Kidney capillary endothelial cell (primary cell): ENCODE measurements at places on chromosomes 6 and 20.
A peak's percentile ranks its signal among the peaks of the same experiment; 100 is the strongest.

GRCh38 chr20:60123652-60124051 lies 165.4 kb downstream of the CDH26 start:
- DNase-seq = no peak

GRCh38 chr6:125807293-125807692 lies 16.5 kb downstream of the NCOA7 start:
- no peak for DNase-seq

DNA sequence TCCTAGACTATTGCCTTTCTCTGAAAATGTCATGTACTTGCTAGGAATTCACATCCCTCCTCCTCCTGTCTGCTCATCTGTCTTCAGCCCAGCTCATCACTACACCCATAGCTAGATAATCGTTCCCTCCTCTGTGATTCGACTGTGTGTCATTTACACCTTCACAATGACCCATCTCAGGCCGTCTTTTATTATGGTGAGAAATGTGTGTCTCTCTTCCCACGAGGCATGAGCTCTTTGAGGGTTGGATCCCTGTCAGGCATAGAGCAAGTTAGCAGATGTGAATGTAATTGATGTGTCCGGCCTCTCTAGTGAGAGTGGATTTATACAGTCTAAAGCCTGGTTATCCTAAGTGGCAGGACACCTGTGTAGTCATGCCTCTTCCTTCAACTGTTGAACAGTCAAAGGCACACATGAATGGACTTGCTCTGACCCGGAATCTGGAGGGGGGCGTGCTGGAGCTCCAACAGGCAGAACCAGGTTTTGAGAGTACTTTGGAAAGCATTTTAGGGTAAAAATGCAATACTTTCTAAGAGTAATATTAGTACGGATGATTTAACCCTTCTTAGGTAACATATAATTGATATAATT lies 182.1 kb downstream of the UTRN start:
- DNase-seq = no peak

DNA sequence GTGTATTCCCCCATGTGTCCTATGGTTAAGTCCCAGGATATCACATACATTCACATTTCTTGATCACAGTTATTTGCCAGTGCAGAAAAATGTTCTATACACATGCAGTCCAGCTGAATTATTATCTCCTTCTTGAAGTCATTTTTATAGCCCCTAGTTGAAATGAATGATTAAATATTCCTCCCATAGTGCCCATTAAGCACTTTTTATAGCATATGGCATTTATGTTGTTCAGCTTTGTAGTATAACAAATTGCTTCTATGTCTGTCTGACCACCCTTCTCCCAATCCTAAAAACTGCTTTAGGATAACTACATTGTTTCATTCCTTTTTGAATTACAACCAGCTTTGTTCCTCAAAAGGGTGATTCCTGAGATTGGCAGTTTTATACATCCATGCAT lies 123.5 kb downstream of the ADGRB3 start:
- DNase-seq = no peak

- DNase-seq = peak; percentile 56
Observed at GRCh38 chr6:140921366-140922226, 1211.1 kb upstream of the GJE1 start.

DNA sequence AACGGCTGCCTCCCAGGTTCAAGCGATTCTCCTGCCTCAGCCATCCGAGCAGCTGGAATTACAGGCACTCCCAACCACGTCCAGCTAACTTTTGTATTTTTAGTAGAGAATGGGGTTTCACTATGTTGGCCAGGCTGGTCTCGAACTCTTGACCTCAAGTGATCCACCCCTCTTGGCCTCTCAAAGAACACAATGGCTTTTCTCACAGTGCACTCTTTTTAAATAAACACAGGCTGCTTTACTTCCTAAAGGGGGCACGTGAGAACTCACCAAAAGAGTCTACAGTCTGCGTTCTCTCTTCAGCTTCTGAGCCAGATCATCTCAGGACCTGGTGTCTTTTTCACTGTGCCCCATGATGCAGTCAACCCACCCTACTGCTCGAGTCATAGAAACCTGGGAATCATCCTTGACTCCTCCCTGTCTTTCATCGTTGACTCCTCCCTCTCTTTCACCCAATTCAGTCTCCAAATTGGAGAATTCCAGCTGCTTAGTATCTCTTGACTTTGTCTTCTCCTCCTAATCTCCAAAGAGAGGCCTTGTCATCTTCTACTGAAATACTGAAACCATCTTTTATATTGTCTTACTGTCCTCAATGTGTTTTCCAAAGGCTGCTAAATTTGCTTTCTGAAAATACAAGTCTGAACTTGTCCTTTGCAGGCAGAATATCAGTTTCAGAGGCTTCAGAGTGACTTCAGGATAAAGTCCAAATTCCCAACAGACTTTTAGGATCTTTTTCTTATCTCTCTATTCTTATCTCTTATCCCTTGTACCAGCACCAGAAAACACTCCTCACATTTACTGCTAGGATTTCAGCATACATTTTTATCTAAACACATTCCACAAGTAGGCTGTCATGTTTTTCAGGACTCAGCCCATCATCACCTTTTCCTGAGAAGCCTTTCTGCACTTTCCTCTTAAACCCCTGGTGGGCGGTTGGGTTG lies 323.4 kb downstream of the SYNE1 start:
- DNase-seq = no peak

DNA sequence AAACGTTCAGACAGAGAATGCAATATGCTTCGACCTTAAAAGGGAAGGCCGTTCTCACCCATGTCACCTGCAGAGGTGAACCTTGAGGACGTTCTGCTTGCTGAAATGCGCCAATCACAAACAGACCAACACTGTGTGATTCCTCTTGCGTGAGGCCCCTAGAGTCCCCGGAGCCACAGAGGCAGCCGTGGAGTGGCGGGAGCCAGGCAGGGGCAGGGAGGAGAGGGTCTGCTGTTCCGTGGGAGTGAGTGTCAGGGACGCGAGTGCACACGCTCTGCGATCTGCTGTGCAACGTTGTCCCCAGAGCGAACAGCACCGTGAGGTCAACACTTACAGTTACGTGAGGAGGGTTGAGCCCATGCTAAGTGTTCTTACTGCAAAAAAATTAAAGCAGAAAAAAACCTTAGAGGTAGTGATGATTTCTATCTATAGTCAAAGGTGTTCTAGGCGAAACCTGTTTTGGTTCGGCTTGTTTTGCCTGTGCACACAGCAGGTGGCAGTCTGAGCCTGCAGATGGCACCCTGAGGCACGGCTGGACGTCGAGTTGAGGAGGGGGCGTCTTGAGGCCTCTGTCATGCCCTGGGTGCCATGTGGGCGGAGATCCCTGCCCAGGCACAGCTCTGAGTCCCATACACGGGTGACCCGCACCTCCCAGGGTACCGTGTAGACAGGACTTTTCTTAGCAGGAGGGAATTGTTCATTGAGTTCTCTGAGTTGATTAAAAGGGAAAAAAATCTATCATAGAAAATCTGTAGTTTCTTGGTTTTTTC lies 71.7 kb upstream of the FRMD1 start:
- DNase-seq = no peak

DNA sequence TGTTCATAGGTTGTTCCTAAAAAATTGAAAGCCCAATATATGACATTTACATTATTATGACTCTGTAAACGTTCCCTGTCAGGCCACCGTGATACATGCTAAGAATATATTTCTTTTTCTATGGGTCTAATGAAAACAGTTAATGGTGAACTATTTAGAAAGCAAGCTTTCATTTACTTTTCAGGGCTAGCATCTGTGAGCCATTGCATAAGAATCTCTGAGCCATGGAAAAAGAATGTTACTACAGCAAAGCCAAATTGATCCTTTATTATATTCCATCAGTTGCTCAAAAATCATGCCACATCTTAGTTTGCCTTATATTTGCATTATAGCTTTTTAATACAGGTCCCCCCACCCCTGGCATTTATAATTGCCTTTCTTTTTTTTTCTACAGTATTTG lies 275.5 kb downstream of the ZFAND3 start:
- no peak for DNase-seq

GRCh38 chr20:39904476-39905112 lies 784.4 kb downstream of the MAFB start:
- no peak for DNase-seq

DNA sequence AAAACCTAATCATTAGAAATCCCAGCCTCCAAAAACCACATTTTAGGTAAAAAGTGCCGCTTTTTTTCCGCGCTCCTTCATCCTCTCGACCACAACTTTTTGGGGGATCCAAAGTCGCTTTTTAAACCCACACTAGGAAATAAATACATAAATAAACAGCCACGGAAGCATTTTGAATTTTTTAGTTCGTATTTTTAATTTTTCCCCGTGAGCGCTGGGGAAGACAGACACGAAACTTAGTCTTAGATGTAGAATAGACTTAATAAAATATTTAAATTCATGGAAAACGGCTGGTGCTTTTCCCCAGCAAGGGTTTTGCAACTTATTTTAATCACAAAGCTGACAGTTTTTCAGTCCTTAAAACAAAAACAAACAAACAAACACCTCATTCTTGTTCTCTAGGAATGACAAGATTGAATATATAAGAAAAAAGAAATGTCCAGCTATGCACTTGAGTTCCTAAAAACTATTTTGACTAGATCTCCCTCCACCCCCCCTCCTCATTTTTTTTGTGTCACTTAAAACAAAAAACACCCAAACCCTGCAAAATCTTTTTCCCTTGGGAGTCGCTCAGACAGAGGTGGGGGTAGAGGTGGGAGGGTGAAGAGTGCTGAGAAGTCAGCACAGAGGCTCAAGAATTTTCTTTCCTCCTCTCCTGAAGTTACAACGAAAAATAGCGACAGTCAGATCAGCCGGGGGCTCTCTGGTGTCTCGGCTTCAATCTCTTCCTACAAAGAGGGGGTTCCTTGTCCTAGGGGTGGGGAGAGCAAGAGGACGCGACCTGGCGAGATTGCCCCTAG lies 43.4 kb upstream of the SUPT3H start:
- no peak for DNase-seq

DNA sequence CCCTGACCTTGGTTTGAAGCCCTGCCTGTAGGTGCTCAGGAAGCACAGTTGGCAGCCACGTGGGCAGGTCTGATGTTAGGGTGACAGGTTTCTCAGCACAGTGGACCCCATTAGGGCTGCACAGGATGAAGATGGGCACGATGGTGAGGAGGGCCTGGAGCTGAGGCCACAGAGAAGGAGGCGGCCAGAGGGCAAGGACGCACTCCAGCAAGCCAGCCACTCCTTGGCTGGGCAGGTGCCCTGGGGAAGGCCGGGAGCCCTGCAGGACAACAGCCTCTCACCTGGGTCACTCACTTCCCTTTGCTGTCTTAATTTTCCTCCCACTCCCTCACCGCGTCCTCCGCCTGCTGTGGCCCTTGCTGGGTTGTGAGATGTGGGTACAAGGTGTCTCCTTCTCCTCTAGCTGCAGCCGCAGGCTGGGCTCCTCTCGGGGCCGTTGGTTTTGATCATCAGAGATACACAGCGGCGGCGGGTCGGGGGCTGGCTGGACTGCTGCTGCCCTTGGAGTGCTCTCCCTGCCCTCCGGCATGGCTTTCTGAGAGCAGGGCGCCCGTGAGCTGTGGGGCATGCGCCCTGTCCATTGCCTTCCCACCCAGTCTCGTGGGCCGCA lies 5.7 kb downstream of the OSBPL2 start:
- no peak for DNase-seq

DNA sequence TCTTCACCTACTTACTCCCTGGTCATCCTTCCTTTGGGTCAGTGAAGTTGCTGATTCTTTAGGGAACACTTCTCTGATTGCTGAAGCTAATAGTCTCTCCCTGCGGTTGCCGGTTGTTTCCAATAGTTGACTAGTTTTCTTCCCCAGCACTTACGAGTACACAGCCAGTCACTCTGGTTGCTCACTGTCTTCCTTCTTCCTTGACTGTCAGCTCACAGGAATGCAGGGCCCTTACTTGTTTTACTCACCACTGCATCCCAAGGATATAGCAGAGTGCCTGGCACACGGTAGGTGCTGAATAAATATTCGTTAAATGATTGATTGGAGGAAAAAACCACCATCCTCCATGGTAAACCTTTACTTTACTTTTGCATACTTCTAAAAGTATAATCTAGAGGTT lies 345.0 kb downstream of the QKI start:
- DNase-seq = no peak

DNA sequence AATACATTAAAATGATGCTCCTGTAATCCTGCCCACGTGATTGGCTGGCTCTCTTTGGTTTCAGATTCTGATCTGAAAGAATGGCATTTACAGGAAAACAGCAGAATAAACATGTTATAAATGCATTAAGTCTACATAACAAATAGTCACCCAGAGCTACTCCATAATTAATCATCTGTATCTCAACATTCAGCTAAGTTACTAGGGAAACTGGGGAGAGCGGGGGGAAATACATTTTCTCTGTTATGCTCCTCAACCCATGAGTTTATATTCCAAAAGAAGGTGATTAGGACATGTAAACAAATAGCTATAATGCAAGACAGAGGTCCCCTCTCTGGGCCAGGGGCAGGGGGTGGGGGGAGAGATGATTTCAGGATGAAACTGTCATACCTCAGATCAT lies 58.5 kb downstream of the MAP7 start:
- no peak for DNase-seq

- no peak for DNase-seq
Observed at GRCh38 chr6:99093456-99094190, 145.9 kb upstream of the FBXL4 start.

DNA sequence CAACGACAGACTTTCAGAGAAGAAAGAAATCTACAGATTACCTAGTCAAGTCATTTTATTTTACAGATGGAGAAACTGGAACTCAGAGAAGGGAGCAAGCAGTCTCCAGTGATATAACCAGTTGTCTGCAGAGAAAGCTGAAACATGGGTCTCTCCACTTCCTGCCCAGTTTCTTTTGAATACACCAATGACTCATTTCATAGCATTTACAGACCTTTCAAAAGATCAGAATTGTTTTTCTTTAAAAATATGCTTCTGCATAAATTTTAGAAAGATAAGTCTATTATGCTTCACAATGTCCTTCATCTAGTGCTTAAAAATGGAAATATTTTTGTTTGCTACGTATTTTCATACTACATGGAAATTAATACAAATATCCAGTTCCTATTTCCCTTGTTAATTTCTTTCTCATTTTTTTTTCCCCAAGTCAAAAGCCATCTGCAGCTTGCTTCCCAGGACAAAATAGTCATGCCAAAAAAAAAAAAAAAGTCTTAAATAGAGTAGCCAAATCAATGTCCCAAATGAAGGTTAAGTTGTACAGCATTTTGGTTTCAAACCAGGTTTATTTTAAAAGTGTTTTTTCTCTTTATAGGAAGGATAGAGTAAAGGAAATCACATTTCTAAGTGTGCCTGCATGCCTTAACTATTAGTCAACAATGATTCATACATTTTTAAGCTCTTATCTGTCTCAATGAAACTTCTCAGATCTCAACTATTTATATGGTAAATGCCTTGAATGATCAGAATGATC lies 36.9 kb downstream of the ARHGAP18 start:
- DNase-seq = peak; percentile 93

GRCh38 chr6:158910484-158911440 lies 89.2 kb downstream of the RSPH3 start:
- no peak for DNase-seq

DNA sequence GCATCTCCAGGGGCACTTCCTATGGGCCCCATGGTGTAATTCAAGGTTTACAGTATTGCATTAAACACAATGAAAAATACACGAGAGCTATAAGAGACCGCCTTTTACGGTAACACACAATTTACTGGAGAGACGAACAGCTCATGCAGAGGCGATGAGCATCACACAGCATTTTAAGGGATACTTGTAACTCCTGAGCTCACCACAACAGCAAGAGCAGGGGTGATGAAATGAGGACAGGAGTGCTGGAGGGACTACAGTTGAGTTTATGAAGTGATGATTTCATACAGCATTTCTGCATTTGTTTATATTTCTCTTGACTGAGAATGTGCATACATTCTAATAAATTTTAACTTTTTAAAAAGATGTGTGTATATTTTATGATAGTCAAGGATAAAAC lies 113.9 kb downstream of the WDR27 start:
- no peak for DNase-seq
